BJ (cell line): ENCODE measurements at places on chromosomes 6 and 20.

GRCh38 chr6:53866226-53866625, 71.4 kb downstream of the LRRC1 start:
- DNase-seq, result no peak

DNA sequence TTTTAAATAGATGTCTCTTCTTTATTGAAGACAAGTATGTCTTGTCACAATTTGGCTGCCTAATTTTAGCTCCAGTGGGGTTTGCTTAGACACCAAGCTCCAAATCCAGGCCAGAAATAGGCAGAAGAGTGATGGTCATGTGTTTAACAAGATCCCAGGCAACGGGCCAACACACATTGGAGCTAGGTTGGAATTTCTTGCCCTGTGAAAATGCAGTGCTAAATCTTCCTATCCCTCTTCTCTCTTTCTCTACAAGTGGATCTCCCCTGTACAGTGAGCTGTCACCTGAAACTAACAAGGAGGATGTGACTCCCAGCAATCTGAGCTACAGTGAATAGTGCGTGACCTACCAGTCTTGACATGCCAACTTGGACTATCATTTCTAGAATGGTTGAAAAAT, 65.3 kb upstream of the VGLL2 start:
- no peak for DNase-seq

DNA sequence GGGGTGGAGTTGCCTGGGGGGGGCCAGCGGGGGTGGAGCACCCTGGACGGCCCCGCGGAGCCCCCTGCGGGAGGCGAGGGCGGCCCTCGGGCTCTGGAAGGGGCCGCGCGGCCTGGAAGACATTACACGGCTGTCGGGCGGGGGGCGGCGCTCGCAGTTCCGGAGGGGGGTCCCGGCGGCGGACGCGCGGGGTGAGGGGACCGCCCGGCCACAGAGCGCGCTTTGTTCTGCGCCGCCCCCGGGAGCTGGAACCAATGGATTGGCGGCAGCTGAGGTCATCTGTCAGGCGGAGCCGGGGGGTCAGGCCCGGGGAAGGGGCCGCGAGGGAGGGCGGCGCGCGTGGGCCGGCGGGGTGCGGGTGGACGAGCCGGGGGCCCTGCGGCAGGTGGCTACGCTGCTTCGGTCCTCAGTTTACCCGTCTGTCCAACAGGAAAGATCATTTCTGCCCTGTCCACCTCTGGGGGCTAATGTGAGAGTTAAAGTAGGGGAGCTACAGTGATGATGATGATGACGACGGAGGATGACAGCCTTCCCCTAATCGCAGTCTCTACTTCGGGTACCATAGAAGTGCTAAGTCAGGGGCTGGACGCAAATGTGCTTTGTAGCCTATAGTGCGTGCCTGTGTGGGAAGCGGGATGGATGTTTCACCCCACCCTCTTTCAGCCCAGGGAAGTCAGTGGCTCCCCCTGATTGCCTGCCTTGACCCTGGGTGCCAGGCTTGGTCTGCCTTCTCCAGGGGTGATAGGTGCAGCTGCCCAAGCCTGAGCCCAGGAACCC, 10.4 kb downstream of the SRXN1 start:
- DNase-seq, result no peak

DNA sequence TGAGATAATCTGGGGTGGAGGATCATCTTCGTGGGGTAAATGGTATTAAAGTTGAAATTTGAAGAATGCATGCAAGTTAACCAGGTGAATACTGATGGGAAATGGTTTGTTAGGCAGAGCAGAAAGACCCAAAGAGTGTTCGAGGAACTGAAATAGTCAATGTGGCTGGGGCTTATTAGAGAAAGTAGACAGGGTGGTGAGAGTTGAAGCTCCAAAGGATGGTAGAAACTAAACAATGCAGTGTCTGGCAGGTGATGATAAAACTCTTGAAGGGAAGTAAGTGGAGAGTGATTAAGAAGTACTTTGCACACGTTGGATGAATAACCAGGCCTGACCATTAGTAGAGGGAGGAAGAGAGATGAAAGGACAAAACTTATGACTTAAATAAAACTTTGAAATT, 39.8 kb upstream of the CENPW start:
- DNase-seq, result no peak

- DNase-seq, result no peak
These were observed 64.1 kb downstream of the KIZ start for GRCh38 chr20:21189761-21190523.

DNA sequence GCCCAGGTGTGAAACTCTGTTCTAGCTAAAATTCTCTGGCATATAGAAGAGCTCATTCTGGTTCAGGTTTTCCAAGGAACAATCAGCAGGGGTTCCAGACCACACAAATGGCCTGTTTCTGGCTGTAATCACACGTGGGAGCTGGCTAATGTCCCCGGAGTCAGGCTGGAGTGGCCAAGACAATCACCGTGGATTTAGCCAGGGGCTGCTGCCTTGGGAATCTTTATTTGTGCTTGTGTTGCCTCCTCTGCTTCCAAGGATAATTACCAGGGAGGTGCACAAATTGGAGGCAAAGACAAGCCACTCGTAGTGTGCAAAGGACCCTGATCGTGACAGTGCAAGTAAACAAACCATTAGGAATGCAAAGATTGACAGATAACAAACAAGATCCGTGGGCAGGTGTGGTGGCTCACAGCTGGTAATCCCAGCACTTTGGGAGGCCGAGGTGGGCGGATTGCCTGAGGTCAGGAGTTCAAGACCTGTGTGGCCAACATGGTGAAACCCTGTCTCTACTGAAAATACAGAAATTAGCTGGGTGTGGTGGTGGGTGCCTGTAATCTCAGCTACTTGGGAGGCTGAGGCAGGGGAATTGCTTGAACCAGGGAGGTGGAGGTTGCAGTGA, 77.3 kb downstream of the KCNB1 start:
- no peak for DNase-seq

DNA sequence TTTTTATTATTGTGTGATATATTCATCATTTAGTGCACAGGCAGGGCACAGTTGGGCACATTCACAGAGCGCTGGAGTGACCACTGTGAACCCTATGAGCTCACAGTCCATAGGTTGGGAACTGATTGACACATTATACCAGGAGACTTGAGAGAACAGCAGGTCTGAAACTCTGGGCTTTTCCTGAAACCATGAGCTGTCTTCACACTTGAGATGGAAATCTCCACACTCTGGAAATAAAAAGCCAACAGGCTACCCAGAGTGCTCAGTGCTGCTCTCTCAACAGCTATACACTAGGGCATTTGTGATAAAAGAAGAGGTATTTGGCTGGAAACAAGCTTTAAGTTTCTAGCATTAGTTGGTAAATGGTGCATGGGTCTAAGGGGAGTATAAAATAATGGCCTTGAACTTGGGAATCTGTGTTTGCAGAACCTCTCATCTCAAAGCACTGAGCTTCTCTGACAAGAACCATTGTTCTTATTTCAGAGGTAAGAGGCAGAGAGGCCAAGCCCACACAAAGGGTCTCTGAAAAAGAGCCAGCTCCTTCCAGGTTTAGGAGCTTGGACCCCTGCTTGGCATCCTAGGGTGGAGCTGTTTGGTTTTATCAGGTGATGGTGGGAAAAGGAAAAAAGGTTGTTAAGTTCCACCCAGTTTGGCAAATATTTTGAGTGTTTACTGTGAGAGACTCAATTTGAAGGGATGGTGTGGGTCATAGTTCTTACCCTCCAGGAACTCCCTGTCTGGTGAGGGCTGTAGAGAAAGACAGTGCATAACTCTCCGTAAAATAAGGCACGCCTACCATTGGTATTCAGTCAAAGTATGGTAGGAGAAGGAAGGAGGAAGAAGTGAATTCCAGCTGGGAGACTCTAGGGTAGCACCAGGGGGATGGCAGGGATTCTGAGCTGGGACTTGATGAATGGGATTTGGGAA, 14.5 kb downstream of the CHMP4B start:
- no peak for DNase-seq

DNA sequence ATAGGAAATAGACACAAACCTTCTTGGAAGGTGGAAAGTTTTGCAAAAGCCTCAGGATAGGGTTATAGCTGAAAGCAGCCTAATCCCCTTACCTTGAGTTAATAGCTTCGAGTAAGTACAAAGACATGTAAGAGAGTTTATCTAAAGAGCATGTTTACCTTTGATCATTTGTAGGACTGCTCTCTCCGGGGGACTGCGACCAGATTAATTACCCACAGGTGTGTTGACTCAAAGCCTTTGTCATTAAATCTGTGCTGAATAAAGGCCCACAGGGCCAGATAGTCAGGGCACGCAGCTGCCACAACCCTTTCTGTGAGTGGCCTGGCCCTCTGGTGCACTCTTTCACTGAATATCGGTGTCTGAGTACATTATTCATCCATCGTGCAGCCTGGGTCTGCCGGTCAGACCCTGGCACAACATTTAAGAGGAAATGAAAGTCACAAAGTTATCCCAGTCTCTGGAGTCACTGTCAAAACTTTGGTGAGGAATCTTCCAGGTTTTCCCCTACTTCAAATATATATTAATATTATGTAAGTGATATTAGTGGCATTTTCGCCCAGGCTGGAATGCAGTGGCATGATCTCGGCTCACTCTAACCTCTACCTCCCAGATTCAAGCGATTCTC, 5.4 kb upstream of the MICA start:
- DNase-seq, result no peak
